Activated T-cell treated with anti-CD3 and anti-CD28 coated beads for 1 hour (primary cell): ENCODE measurements at places on chromosomes 4 and X.

GRCh38 chr4:41070516-41071281 lies 143.6 kb downstream of the APBB2 start:
- DNase-seq, result no peak

DNA sequence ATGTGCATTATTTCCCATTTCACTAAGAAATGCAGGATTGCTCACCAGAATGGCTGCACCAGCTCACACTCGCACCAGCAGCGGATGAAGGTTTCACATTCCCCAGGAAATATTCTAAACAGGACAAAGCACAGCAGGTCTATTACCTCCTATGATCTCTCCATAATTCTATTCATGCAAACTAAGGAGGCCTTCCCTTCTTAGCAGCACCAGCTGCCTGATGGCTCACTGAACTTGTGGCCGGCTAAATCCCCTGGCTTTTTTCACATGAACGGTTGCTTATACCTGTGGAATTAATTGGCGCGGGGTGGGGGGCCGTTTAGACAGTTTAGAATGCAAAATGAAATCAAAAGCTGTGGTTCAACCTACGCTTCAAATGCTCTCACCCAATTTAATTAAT lies 73.5 kb upstream of the SRD5A3 start:
- no peak for DNase-seq

GRCh38 chrX:23662853-23663252 lies 4.4 kb upstream of the PRDX4 start:
- DNase-seq, result no peak

DNA sequence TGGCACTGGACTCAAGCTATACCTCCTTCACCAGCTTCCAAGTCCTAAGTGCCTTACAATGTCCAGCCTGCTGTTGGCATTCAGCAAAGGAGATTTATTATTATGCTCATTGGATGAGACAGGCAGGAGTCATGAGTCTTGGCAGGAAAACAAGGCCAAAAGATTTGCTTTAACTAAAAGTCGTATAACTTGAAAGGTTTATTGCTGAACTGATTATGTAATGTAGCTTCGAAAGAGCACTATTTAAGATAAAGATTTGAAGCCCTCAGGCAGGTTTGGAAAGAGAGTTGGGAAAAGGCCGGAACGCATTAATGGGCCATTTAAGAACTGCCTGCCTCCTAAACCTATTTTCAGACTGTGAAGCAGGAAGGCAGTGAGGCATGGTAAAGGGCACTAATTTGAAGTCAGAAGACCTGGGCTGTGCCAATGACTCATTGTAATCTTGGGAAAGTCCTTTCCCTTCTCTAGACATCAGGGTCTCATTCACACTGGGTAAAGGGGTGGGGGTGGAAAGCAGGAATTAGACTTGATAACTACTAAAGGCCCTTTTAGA lies 280.5 kb upstream of the EDA2R start:
- no peak for DNase-seq

- DNase-seq, result no peak
Observed at GRCh38 chr4:120680647-120681228, 241.8 kb downstream of the PRDM5 start.

GRCh38 chrX:110321081-110321480 lies 3.2 kb upstream of the AMMECR1 start:
- no peak for DNase-seq
